ENCODE measurements at places on chromosomes 7 and 10.

DNA sequence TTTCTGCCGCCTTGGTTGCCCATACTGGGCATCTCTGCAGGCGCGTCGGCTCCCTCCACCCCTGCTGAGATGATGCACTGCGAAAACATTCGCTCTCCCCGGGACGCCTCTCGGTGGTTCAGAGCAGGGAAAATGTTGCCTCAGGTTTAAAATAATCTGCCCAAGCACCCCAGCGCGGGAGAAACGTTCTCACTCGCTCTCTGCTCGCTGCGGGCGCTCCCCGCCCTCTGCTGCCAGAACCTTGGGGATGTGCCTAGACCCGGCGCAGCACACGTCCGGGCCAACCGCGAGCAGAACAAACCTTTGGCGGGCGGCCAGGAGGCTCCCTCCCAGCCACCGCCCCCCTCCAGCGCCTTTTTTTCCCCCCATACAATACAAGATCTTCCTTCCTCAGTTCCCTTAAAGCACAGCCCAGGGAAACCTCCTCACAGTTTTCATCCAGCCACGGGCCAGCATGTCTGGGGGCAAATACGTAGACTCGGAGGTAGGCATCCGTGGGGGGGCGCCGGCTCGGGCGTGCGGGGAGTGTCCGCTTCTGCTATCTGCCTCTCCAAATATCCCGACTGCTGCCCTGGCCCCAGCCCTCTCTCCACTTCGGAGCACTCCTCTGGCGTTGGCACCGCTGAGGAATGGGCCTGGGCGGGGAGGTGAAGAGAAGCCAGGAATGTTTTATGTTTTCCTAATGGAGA lies at the start of gene CAV1:
TSS of gene CAV1 (plus strand) at position 428 of the 689 bp plus-strand sequence. CDS start at position 455, 27 bp downstream.
- peak; percentile 88 for DNase-seq

DNA sequence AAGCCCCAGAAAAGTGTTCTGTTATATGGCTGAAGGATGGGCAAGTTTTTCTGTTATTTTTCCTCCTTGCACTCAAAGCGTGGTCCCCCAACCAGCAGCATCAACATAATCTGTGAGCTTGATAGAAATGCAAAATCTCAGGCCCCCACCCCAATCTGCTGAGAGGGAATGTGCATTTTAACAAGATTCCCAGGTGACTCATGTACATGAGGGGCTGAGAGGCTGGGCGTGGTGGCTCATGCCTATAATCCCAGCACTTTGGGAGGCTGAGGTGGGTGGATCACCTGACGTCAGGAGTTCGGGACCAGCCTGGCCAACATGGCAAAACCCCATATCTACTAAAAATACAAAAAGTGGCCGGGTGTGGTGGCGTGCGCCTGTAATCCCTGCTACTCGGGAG lies 326.8 kb upstream of the PODXL start:
- no peak for DNase-seq

- no peak for DNase-seq
These were observed 68.9 kb downstream of the DYNC1I1 start for GRCh38 chr7:95840953-95841950.

DNA sequence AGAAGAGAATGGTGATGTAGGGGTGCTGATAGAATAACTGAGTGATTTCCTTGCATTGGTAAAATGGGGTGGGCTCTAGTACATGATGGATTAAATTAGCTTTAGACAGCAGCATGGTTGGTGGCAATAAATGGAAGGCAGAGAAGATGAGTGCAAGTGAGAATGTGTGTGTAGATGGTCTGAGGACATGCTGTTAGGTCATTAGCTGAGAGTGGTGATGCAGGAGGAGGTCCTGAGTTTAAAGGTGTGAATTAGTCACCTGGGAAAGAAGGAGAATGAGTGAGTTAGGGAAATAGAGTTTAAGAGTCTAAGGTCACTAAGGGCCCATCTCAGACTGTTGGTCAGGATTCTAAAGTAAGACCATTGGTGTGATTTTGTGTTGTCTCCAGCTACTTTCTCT lies 17.9 kb upstream of the SEC61A2 start:
- no peak for DNase-seq
